Fibroblast of upper back skin (primary cell): ENCODE measurements at places on chromosomes 16 and 17.
A peak's percentile ranks its signal among the peaks of the same experiment; 100 is the strongest.

GRCh38 chr17:4919511-4920047 lies 12.5 kb upstream of the GP1BA start:
- DNase-seq, result no peak

DNA sequence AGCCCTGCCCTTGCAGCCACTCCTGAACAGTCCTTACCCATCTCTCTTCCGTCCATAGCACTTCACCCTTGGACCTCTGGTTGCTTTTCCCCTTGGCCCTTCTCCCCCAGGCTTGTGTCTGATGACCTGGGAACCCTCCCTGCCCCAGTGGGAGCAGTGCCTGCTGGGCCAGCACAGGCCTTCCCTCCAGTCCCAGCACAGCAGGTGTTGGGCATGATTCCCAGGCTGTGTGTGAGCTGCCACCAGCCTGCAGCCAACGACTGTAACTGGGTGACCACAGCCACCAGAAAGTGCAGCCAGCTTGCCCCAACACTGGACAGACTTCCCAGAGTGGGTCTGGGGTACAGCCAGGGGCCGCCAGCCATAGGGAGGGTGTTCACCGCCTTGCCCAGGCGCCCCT lies 30.0 kb downstream of the CRAMP1 start:
- DNase-seq, result no peak

- DNase-seq, result peak; percentile 12
Observed at GRCh38 chr17:82384730-82385481, 13.3 kb downstream of the UTS2R start.

DNA sequence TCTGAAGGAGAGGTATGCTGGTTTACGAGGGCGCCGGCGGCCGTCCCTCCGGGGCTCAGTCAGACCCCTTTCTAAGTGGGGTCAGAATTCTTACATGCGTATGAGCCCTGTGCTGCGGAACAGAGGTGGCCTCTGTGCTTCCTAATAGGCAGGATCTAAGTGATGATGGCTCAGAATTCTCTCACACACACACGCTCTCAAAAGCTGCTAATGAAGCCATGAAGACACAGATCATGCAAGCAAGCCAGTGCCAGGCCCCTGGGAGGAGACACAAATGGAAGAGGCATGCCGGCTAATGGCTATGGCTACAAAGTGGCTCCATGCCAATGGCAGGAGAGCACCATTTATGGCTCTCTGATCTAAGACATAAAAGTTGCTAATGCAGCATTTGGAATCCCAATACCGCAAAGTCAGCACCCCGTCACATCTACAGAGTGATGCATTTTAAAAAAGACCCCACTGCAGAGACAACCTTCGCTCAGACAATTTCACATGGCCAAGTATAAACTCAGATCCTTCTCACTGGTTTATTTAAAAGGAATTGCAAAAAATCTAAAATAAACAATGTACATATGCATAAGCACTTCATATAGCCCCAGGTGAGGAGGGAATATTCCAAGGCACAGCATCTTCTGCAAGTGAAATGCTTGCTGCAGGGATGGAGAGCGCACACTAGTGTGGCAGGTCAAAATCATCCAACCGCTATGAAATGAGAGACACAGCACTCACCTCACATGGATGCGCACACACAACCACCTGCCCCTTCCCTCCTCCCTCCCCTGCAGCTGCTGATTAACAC lies 24.5 kb downstream of the NPLOC4 start:
- no peak for DNase-seq

GRCh38 chr17:43697937-43698336 lies 36.2 kb upstream of the MEOX1 start:
- no peak for DNase-seq

DNA sequence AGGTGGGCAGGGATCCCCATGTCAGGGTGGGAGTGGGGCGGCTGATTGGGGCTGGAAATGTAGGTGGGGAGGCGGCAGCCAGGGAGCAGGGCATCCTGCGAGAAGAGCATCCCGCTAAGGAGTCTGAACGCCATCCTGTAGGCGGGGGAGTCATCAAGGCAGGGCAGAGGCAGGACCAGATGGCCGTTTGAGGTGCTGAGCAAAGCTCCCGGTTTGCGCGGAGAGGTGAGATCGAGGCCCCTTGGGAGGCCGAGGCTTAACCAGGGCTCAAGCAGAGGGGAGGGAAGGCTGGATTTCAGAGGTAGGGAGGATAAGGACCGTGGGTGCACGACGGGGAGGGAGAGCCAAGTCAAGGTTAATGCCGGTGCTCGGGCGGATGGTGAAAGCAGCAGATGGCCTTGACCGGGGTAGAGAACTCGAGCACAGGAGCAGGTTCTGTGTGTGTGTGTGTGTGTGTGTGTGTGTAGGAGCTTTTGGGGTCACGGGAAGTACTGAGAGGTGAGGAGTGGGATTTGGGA lies 472 bp upstream of the NME2 start:
- no peak for DNase-seq

DNA sequence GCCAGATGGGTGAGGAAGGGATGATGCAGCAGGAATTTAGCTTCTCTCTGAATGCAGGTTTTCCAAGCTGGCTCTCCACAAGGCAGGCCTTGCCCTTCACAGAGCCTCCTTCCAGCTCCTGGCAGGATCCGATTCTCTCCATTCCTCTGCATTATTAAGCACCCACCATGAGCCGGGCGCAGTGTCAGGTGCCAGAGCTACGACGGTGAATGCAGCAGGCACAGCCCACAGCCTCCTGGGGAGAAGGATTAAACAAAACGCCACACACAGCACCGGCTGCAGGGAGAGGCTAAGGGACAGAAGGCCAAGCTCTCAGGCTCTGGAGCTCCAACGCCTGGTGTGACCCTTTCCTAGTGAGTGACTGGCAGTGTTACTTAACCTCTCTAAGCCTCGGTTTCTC lies 7.1 kb upstream of the MT2A start:
- DNase-seq, result no peak

DNA sequence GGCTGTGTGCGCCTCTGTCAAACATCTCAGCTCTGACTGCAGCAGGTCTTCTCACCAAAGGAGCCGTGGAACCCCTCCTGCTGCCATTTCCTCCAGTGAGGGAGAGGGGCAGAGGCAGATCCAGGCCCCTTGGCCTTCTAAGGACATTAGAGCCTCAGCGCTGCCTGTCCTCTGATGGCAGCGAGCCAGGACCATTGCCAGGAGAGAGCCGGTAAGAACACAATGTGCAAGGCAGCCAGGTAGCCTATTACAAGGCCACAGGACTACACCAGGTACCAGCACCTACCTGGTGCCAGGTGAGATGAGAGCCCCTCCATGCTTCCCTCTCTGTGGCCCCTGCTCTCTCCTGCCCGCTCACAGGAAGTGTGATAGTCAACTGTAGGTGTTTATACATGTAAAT lies 11.0 kb downstream of the LRRC75A start:
- no peak for DNase-seq

GRCh38 chr17:30927756-30928155 lies 6.0 kb downstream of the ADAP2 start:
- DNase-seq, result no peak

- peak; percentile 77 for DNase-seq
Observed at GRCh38 chr16:65318138-65318537, 196.3 kb upstream of the CDH11 start.

DNA sequence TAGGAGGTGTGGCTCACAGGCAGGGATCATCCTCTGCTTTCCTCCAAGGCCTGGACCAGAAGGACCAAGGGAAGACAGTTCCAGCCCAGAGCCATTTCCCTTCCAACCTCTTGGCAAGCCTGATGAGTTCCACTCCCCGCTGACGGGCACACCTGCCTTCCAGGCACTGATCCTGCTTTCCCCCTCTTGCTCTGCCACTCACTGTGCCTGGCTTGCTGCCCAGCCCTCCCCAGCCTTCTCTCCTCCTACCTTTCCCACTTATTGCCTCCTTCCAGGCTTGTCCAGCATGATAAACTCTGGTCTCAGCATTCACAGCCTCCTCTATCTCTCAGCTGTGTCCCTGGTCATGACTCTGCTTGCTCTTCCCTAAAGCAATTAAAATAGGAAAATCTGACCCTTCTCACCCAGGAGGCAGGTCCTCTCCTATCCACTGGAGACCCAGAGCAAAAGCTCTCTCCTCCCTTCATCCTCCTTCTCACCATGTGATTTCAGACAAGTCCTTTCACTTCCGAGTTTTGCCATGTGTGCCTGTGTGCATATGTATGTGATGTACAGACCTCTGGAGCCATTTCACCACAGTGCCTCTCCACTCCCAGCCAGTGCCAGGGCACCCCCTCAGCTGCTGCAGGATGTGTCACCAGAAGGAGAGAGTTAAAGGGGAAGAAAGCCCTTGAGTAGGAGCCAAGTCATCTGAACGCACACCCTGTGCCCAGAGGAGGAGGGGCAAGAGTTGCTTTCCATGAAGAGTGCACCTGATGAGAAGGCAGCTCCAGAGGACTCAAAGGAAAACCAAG lies 13.4 kb upstream of the TMEM170A start:
- DNase-seq, result no peak

- DNase-seq, result no peak
Observed at GRCh38 chr16:78778101-78779004, 678.9 kb downstream of the WWOX start.

DNA sequence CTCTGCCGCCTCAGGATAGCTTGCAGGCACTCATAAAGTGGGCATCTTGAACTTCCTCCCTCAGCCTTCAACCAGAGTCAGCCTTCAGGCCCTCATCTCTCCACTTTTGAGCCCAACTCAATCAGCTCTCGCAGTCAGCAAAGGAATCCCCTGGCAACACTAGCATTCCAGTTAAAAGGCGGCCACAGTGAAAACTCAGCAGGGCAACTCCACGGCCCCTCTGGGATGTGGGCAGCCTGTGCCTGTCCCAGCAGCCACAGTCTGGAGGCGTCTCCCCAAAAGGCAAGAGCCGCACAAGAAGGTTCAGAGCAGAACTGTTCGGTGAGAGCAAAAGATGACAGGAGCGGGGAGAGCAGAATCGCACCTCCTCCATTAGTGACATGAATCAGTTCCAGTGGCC lies 9.0 kb downstream of the TMEM11 start:
- DNase-seq, result no peak

- DNase-seq, result no peak
Observed at GRCh38 chr17:5545051-5545987, 39.0 kb downstream of the NLRP1 start.

DNA sequence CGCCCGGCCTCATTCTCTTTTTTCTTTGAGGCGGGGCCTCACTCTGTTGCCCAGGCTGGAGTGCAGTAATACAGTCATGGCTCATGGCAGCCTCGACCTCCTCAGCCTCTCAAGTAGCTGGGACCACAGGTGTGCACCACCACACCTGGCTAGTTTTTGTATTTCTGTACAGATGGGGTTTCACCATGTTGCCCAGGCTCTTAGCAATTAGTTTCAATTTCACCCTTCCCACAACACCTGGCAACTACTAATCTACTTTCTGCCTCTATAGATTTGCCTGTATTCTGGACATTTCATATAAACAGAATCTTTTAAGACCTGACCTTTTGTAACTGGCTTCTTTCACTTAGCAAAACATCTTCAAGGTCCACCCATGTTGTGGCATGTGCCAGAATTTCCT lies 8.0 kb upstream of the NT5M start:
- no peak for DNase-seq

DNA sequence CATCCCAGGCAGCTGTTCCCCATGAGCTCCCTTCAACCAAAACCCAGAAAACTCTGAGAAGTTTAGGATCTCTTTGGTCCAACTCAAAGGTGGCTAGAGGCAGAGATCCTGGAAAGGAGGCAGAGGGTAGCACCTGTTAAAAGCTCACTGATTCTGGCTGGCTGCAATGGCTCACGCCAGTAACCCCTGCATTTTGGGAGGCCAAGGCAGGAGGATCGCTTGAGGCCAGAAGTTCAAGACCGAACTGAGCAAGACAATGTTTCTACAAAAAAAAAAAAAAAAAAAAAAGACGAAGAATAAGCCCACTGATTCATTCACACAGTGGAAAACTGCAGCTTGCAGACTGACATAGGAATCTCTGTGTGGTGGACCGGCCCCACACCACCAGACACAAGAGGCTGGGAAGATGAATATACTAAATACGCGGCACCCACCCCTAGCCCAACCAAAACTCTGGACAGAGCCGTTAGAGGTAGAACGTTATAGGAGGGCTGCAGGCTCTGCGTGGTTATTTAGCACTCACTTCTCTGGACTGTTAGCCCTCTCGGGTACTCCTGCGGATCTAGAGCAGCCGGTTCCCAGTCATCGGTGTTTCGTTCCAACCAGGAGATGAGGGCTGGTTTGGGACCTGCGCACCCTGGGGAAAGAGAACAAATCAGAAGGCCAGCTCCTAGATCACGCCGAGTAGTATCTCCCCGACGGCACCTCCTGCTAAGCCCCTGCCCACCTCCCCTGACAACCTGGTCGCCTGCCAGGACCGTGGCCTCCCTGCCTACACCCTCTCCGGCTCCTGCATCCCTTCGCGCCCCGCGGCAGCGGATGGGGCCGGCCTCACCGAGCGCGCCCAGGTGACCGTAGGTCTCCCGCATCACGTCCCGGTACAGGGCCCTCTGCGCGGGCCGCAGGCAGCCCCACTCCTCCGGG lies 925 bp downstream of the ZNF689 start:
- DNase-seq, result peak; percentile 34
